ENCODE measurements at places on chromosomes 11 and 22. TPM values are rescaled to one million over a fixed set of nuclear protein-coding genes. Genes with fewer than 3 reads are reported as not detected.

MS4A3 gene
- not detected for total RNA-seq

IFITM1 gene
- 20.9 TPM for total RNA-seq

LARGE2 gene
- not detected for total RNA-seq

RFPL2 gene
- total RNA-seq, result not detected

KCTD14 gene
- total RNA-seq, result 0.45 TPM

MYBPC3 gene
- total RNA-seq, result not detected

APOBEC3H gene
- total RNA-seq, result not detected

PACSIN3 gene
- total RNA-seq, result 31.6 TPM

FOLR3 gene
- total RNA-seq, result not detected

DDIAS gene
- total RNA-seq, result 14.3 TPM

CASP5 gene
- total RNA-seq, result not detected

FGF3 gene
- total RNA-seq, result not detected

ME3 gene
- total RNA-seq, result 56.9 TPM

TMPRSS13 gene
- total RNA-seq, result not detected

NF2 gene
- 59.8 TPM for total RNA-seq

EXT2 gene
- 100 TPM for total RNA-seq

CELSR1 gene
- total RNA-seq, result 4.3 TPM

TMEM25 gene
- total RNA-seq, result 7.7 TPM

CSNK2A3 gene
- 4.7 TPM for total RNA-seq

TESMIN gene
- total RNA-seq, result not detected

C11orf16 gene
- total RNA-seq, result not detected

CSF2RB gene
- total RNA-seq, result 0.98 TPM

C11orf87 gene
- not detected for total RNA-seq

DLG2 gene
- 5.8 TPM for total RNA-seq

DTX4 gene
- total RNA-seq, result 0.57 TPM

Measured in fibroblast of the aortic adventitia (primary cell).